Caco-2 (cell line): ENCODE measurements at places on chromosomes 6 and 20. TPM values are rescaled to one million over a fixed set of nuclear protein-coding genes. Genes with fewer than 3 reads are reported as not detected.

The MPIG6B gene
- total RNA-seq = not detected in 2 replicates

The GSTA2 gene
- 51.6 and 65.4 TPM in 2 replicates for total RNA-seq

The TRIM10 gene
- 0.95 and 1.4 TPM in 2 replicates for total RNA-seq

The SLC24A3 gene
- total RNA-seq = 0.14 and 0.21 TPM in 2 replicates

The EYA4 gene
- total RNA-seq = not detected in 2 replicates

DNA sequence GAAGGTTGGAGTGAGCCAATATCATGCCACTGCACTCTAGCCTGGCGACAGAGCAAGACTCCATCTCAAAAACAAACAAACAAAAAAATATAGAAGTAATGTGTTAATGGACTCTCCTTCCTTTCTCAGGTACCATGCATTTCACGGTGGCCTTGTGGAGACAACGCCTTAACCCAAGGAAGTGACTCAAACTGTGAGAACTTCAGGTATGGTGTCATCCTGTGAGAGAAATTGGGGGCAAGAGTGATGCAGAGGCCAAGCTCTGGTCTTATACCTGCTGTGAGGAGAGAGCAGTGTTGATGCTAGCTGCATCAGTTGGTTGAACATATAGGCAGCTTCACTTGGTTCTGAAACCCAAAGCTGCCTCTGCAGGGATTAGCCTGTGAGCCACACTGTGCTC lies 6.2 kb downstream of the ITCH start:
- no peak overlapping the region for H3K4me3 ChIP-seq
- H3K27ac ChIP-seq = peak overlapping the region; percentile 33
- peaks cover 12% of the 10 kb centered on the region; the same call in 1 of the 2 replicates for H3K4me1 ChIP-seq
- no peaks in the 10 kb centered on the region for H3K27me3 ChIP-seq

DNA sequence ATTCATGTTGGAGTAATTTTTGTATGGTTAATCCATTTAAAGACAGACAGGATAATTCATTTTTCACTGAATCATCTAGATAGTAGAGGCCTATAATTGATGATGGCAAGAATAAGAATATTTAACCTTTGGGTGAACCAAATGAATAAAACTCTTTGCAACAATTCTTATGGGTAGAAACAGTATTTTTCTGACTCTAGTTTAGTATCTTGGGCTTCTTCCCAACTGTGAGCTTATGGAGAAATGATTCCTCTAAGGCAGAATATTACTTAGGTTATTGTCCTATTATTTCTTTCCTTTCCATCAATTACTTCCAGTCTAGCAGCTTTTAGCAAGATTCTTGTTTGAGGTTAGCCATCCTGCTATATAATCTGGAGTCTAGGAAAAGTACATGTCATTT lies 734.9 kb upstream of the FLRT3 start:
- no peak for DNase-seq
- no peaks in the 10 kb centered on the region for H3K27me3 ChIP-seq
- H3K4me3 ChIP-seq = no peak overlapping the region
- no peak overlapping the region for H3K27ac ChIP-seq

DNA sequence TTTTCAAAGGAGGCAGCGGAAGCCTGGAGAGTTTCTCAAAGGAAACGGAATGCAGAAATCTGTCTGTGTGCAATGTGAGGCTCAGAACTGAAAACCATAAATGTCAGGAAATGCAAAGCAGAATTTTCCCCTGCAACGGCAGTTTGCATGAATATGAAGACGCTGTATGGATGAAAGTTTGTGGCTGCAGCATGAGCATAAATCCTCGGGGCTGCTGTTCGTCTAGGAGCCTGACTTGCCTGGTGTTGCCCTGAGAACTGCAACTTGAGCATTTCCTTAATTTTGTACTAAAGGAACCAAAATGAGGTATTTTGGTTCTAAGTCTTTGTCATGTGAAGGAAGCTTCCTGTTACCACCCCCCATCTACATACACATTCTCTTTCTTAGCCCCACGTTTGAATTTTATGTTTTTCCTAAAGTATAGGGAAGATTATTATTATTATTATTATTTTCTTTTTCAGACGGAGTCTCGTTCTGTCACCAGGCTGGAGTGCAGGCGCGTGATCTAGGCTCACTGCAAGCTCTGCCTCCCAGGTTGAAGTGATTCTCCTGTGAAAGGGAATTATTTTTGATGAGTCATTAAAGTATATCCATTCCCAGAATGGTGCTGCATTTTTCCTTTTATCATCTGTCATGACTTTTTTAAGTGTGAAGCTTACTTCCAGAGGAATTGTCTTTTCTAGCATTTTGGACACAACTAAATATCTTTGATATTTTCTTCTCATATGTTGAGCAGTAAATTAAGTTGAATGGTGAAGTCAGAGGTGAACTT lies 33.1 kb downstream of the MTHFD1L start:
- no peak overlapping the region for H3K27ac ChIP-seq
- no peak for DNase-seq
- no peaks in the 10 kb centered on the region for H3K36me3 ChIP-seq

- H3K27me3 ChIP-seq = no peaks in the 10 kb centered on the region
- H3K27ac ChIP-seq = no peak overlapping the region
- no peaks in the 10 kb centered on the region for H3K4me1 ChIP-seq
- no peak for DNase-seq
- H3K4me3 ChIP-seq = no peak overlapping the region
Observed at GRCh38 chr6:75196081-75196687, 9.7 kb downstream of the COL12A1 start.

DNA sequence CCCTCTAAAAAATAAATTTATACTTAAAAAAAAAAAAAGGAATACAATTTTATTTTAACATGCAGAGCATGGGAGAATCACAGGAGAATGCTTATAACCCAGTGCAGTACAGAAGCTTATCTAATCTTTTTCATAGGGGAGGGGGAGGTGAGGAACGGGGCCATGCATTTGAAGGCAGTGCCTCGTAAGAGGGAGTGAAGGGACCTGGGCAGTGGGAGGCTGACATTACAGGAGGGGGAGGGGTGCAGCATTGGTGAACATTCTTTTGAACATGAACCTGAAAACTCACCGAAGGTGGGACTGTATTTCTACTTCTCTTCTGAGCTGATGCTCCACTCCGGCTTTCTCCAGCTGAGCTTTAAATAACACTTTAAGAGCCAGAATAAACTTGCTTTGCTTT lies 9.3 kb downstream of the AURKA start:
- peaks cover 5% of the 10 kb centered on the region for H3K36me3 ChIP-seq
- H3K27ac ChIP-seq = no peak overlapping the region
- DNase-seq = peak; percentile 41
- no peaks in the 10 kb centered on the region for H3K4me1 ChIP-seq
- H3K27me3 ChIP-seq = no peaks in the 10 kb centered on the region
